ENCODE measurements at places on chromosomes 4 and X. TPM values are rescaled to one million over a fixed set of nuclear protein-coding genes. Genes with fewer than 3 reads are reported as not detected.

- DNase-seq: peak; percentile 58
Measured at GRCh38 chrX:13506574-13506973, 62.8 kb upstream of the EGFL6 start.

- no peak for DNase-seq
Measured at GRCh38 chr4:141899103-141899502, 262.7 kb downstream of the IL15 start.

GRCh38 chrX:40094041-40094899 is 3.5 kb downstream of the BCOR start:
- peak; percentile 44 for DNase-seq

- no peak for DNase-seq
Measured at GRCh38 chr4:128335541-128335940, 47.9 kb upstream of the PGRMC2 start.

DNA sequence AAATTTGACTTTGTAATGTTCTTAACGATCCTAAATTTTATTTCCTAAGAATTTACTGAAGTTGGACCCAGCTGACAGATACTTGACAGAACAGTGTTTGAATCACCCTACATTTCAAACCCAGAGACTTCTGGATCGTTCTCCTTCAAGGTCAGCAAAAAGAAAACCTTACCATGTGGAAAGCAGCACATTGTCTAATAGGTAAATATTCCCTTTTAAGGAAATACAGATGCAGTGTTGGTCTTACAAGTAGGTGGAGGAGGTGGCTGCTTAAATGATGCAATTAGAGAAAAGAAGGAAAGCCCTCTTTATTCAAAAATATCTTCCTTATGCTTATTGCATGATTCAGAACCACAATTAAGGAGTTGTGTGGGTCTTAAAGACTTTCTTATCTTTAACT is 73.5 kb downstream of the RS1 start:
- no peak for DNase-seq

GRCh38 chr4:20598626-20599025 is 101.6 kb upstream of the PACRGL start:
- no peak for DNase-seq

- DNase-seq: no peak
Measured at GRCh38 chrX:40853816-40854123, 118.4 kb upstream of the MED14 start.

GRCh38 chr4:970854-971520 is 2.4 kb downstream of the DGKQ start:
- DNase-seq: no peak

- DNase-seq: peak; percentile 50
Measured at GRCh38 chrX:57918750-57919436, 8.6 kb upstream of the ZXDA start.

DNA sequence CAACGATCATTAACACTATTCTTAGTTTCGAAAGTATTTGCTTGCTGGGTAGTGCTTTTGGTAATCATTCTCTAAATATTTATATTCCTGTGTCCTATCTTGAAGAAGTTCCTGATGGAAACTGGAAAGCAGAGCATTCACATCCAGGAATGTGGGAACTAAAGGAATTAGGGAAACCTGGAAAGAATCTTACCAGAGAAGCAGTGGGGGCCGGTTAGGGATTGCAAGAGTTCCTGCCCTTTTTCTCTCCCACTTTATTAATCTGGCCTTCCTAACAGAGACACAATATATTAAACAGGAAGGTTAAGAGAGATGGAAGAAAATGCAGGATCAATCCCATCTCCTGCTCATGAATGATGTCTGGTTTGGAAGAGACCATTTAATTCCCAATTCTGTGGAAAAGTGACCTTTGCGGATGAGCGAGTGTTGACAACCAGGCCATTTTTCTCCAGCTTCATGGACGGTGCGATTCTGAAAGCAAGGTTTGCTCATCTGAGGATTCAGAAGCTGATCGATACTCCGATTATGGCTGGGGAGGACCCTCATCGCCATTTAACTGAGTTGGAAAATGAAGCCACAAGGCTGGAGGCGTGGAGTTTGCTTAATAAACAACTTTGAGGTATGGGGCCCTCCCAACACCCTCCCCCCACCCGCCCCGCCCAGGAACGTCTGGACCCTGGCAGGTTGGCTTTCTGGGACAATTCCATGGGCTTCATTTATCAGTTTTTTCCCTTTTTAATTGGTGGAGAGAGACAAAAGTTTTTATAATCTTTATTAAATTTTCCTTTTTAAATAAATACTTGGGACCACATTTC is 52.3 kb downstream of the C4orf51 start:
- DNase-seq: no peak

DNA sequence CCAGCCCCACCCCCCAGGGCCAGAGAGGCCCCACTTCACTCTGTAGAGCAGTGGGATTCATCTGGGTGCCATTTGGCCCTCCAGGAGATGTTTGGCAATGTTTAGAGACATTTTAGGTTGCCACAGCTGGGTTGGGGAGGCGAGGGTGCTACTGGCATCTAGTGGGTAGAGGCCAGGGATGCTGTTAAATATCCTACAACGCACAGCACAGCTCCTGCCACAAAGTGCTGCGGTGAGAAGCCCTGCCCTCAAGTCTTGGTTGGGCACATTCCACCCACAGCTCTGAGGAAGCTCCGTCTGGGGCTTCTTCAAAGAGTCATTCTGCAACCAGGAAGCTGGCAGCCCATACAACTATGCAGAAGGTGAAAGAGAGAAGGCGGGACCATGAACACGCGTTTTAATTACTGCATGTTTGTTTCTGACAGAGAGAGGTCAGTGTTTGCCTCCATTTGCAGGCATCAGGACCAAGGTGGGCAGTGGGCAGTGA is 48.1 kb upstream of the FAM9C start:
- DNase-seq: peak; percentile 87

DNA sequence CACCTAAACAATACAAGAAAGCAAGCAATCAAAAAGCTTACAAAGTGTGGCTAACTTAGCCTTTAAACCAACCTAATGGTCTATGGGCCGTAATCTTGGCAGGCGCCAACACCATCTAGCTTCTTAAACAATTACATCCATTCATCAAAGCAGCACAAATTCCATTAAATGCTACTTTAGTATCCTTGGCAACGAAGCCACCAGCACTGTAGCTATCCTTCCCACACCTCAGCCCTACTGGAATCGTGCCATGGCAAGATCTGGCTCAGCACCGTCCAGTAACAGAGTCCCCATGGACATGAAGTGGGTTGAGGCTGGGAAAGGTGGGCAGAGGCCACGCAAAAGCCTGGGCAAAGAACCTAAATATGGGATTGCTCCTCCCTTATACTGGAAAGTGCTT is 91.6 kb upstream of the MAP3K15 start:
- DNase-seq: no peak

DNA sequence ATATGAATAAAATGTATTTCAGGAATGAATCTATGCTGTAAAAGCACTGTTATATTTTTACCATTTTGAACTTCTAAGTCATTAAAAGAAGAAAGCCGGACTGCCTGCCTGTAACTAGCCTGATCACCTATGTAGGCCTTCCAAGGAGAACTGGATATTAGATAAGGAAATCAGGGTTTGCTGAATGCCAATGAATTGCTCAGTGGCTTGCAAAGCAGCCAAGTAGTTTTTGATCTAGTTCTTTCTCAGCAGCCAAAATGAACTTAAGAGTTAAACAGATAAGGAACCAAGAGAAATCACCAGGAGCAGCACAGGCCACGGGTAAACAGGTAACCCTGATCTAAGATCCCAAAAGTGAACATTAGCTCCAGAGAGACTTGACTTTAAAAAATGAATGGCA is 3.3 kb downstream of the ANXA5 start:
- DNase-seq: no peak

GRCh38 chrX:46204721-46205422 is 340.3 kb downstream of the ZNF674 start:
- DNase-seq: no peak

DNA sequence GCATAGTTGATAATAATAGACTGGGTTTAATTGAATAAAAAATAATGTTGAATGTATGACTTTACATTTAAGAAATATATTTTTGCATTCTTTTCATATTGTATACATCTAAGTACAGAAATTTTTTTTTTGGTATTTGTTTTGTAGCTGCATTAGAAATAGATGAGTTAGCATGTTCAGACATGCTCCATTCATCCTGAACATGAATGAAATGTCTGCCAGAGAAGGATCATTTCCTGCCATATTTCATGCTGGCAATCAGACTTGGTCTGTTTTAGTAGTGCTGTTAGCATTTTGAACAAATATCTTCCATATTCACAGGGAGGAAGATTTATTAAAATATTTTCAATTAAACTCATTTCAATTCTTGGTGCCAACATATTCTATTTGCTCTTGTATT is 98.9 kb downstream of the FRMPD4 start:
- no peak for DNase-seq

DNA sequence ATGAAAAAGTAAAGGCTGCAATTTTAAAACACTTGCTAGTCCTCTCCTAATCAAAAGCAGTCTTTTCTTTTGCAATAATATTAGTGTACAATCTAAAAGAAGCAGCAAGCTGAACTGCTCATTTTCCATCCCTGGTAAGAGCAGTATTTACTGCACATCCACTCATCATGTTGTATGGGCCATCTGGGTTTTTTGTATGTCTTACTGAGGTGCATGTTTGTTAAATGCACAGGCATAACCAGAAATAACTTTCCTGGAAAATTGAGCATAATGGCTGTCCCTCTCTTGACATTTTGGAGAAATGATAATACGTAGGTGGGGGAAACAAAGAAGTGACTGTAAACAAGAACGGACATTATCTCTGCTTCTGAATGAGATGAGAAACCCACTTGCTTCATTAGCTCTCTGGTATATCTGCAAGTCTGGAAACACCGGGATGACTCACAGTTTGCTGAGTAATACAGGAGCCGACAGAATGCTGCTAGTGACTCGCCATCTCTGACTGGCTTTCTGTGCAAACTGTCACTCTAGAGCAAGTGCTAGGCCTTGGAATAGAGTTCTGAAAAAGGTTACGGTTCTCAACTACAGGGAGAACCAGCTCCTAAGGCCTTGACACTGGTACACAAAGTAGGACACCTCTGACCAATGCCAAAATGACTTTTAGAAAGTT is 85.7 kb upstream of the MTM1 start:
- no peak for DNase-seq

DNA sequence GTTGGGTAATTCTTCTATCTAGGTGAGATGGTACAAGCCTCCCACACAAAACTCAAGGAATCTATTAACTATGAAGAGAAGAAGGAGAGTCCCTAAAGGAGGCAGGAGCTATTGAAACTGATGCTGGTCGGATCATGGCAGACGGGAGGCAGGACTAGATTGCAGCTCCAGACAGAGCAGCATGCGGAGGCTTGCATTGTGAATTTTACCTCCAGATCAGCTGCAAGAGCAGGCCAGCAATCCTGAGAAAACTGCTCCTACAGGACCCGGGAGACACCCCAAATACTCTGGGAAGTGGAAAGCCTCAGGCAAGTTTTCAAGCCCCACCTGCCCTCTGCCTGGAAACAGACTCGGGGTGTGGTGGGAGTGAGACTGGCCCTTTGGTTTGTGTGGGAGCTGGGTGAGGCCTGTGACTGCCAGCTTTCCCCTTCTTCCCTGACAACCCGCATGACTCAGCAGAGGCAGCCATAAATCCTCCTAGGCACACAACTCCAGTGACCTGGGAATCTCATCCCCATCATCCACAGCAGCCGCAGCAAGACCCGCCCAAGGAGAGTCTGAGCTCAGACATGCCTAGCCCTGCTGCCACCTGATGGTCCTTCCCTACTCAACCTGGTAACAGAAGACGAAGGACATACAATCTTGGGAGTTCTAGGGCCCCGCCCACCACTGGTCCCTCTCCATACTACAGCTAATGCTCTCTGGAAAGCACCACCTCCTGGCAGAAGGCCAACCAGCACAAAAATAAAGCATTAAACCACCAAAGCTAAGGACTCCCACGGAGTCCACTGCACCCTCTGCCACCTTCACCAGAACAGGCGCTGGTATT is 30.9 kb downstream of the GATB start:
- no peak for DNase-seq

DNA sequence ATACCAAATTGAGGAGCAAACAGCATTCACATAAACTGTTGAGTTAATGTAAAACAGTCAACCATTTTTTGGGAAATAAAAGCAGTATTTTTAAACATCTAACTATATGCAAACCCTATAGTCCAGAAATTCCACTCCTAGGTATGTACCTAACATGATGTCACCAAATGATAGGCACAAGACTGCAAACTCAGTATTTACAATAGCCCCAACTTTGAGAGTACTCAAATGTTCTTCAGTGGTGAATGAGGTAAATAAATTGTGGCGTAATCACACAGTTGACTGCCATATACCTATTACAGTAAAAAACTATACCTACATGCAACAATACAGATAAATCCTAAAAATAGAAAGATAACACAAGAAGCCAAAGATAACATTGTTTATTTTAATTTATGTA is 1243.8 kb upstream of the ADGRL3 start:
- DNase-seq: no peak

DNA sequence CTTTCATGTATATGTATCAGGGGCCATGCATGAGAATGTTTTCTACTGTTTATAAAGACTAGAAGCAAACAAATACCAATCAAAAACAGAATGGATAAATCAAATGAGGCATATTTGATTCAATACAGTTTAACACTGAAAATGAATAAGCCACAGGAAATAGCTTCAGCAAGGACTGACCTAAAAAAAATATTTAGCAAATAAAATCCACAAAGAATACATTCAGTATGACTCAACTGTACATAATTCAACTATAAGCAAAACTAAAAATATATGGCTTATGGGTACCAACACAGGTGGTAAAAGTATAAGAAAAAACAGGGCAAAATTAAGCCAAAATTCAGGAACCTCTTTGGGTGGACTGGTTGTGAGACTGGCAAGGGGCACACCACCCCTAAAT is 112.9 kb downstream of the KCNIP4 start:
- DNase-seq: no peak

DNA sequence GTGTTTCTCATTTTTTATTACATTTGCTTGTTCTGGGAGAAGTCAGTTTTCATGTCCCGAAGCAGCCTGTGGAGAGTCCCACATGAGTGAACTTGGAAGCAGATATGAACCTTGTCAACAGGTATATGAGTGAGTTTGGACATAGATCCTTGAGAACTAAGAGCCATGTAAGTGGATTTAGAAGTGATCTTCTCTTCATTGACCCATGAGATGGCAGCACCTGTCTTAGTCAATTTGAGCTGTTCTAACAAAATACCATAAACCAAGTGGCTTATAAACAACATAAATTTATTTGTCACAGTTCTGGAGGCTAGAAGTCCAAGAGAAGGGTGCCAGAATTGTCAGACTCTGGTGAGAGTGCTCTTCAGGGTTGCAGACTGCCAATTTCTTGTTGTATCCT is 1043.8 kb downstream of the ADGRL3 start:
- DNase-seq: no peak

The ZNF711 gene
- 7.0 TPM for total RNA-seq

The FAAH2 gene
- 15.6 TPM for total RNA-seq

The VGLL1 gene
- not detected for total RNA-seq

The NDST3 gene
- not detected for total RNA-seq

The SMIM10L2A gene
- total RNA-seq: 0.53 TPM

The MAGEC2 gene
- total RNA-seq: not detected

The GIMD1 gene
- total RNA-seq: not detected

The ABLIM2 gene
- 68.3 TPM for total RNA-seq

The POLN gene
- 1.5 TPM for total RNA-seq

The GPR82 gene
- total RNA-seq: not detected

The SLIT2 gene
- total RNA-seq: not detected

The JADE1 gene
- total RNA-seq: 45.4 TPM

The HCCS gene
- total RNA-seq: 16.7 TPM

The ATP7A gene
- 14.8 TPM for total RNA-seq

The PNMA5 gene
- total RNA-seq: 0.62 TPM
